Skeletal muscle tissue (tissue), 5 donors: ENCODE measurements at places on chromosomes 12 and 14. TPM values are rescaled to one million over a fixed set of nuclear protein-coding genes. Genes with fewer than 3 reads are reported as not detected.

SMIM41 gene
- not detected for total RNA-seq

MMP17 gene
- 6.3 TPM for total RNA-seq

PRIMA1 gene
- 0.52 TPM for total RNA-seq

WDR89 gene
- 15.7 TPM for total RNA-seq

PTPRR gene
- total RNA-seq = 1.0 TPM

PPFIBP1 gene
- total RNA-seq = 49.1 TPM
